ENCODE measurements at places on chromosomes 4 and X.

DNA sequence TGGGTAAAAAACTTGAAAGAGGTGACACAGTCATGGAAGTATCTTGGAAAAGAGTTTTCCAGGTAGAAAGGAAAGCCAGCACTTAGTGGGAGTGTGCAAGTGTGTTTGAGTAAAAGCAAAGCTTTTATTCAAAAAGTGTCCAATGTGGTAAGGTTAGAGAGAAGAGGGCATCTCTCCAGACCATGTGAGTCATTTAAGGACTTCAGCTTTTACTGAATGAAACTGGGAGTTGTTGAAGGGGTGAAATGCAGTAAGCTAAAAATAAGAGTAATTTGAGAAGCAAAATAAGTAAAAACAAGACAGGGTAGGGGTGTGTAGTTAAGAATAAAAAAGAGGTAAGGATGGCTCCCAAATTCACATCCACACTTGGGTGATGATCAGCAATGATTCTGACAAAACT, 238.9 kb downstream of the SLC7A11 start:
- DNase-seq = no peak

DNA sequence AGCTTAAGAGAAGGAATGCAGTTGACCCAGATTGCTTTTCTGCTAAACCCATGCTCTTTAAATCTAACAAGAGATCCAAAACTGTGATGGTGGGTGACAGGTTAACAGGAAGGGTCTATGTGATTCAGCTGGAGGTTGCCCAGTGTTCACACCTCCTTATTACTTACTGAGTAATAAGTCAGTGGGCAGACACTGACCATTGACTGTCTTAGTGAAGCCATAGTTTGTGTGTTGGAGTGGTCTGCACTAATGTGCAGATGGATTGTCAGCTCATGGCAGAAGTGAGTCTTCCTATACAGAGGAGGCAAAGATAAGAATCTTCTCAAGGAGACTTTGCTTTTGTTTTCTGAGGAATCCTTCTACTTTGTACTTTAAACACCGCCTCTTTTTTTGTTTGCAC, 15.2 kb upstream of the RUFY3 start:
- no peak for DNase-seq

- no peak for DNase-seq
Observed at GRCh38 chrX:117743469-117744251, 372.9 kb downstream of the KLHL13 start.

DNA sequence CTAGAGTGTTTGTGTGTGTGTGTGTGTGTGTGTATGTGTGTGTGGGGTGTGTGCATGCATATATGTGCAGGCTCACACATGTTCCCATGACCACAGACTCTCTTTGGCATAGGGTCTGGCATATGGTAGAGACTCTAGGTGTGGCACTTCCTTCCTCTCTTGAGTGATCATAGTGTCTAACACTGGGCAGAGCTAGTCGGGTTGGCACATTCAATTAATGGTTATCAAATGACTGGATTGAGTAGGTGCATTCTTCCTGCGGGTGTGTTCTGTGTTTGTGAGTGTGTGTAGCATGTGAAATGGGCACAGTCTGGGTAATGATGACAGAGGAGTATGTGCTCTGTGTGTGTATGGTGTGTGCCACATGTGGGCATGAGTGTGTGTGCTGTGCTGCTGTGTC, 106.5 kb downstream of the EFNB1 start:
- DNase-seq = no peak

DNA sequence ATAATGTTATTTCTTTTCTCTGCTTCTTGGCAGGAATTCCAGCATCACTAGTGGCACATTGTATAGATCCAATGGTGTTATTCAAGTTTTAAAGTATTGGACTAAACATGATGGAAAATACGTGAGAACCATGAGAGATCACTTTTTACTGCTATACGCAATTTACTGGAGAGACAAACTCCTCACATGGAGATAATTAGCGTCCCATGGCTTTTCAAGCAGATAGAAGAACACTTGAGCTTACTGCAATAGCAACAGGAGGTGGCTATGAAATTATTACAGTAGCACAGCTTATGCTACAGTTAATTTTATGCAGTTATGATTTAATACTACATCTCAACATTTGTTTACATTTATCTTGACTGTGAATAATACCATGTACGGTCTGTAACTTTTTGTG, 11.9 kb upstream of the TMEM185A start:
- DNase-seq = no peak

GRCh38 chr4:70754470-70754869, 32.7 kb downstream of the RUFY3 start:
- DNase-seq = no peak

- DNase-seq = no peak
Observed at GRCh38 chrX:97846718-97847237, 963.1 kb downstream of the RPA4 start.

DNA sequence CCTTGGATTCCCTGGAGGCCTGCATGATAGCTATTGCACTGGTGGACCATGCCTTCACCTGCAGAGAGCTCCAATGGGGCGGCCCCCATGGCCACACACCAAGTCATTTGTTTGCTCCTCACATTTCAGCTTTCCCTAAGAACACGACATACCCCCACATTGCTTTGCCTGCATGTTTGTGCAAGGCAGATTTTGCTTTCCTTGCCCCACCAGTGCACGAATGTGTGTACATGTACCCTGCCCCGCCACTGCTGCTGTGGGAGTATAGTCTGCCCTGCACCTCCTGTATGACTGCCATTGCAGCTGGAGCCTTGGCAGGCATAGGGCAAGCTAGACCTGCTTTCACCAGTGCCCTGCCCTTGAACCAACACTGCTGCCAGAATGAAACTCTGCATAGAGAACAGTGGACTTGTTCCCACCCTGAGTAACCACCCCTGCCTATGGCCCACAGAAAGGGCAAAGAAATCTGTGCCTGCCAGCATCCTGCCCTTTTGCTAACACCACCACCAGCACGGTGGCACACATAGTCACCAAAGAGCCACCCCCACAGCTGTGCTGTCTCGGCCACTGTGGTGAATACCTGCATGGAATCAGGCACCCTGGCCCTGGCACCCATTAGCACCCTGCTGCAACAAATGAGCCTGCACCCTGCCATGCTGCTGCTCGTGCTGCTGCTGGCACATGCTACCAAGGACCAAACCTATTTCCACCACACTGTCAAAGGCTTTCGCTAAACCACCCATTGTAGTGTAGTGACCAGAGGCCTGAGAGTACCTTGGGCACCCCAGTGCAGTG, 661.7 kb upstream of the FAM241A start:
- no peak for DNase-seq

GRCh38 chr4:991451-992296, 1.5 kb downstream of the SLC26A1 start:
- no peak for DNase-seq

All from activated CD4-positive, alpha-beta T cell treated with anti-CD3 and anti-CD28 coated beads for 48 hours (primary cell).